ENCODE measurements at places on chromosomes 6 and 20. TPM values are rescaled to one million over a fixed set of nuclear protein-coding genes. Genes with fewer than 3 reads are reported as not detected.
A peak's percentile ranks its signal among the peaks of the same experiment; 100 is the strongest.

- no peak for DNase-seq
Measured at GRCh38 chr6:7201732-7202541, 94.2 kb downstream of the RREB1 start.

TMEM30A gene
- 62.1 TPM for total RNA-seq

DNA sequence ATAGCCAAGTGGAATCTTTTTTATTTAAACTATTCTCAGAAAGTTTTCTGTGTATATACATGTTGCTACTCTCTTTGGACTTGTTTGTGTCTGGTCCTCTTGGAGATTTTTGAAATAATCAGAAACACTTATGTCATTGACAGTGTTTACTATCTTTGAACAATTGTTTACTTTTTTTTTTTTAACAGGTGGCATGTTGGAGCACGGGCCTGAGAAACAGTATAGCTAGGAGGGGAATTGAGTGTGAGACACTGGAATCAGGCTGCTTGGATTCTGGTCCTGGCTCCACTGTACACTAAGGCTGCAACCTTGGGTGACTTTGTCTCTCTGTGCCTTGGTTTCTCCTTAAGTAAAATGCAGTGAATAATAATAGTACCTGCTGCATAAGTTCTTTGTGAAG lies 279.6 kb downstream of the PRL start:
- no peak for DNase-seq

EPHA7 gene
- 5.7 TPM for total RNA-seq

- DNase-seq: no peak
Measured at GRCh38 chr20:63007646-63008488, 1.1 kb upstream of the BHLHE23 start.

DNA sequence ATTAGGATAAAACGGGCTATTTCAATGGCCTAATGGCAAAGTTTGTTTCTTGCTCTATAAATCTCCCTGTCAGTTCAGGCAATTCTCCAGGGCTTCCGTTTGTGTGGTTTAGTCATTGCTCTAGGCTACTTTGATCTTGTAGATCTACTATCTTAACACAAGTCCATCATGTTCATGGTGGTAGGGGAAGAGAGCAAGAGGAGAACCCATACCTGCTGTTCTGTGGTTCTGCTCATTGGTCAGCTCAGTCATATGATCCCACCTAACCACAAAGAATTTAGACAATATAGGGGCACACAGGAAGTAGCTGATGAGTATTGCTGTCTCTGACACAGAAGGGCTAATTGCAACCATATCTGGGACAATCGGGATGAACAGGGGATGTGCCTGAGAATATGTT lies 4.9 kb upstream of the DEK start:
- no peak for DNase-seq

KCNQ5 gene
- total RNA-seq: 24.1 TPM

GHRH gene
- not detected for total RNA-seq

DNA sequence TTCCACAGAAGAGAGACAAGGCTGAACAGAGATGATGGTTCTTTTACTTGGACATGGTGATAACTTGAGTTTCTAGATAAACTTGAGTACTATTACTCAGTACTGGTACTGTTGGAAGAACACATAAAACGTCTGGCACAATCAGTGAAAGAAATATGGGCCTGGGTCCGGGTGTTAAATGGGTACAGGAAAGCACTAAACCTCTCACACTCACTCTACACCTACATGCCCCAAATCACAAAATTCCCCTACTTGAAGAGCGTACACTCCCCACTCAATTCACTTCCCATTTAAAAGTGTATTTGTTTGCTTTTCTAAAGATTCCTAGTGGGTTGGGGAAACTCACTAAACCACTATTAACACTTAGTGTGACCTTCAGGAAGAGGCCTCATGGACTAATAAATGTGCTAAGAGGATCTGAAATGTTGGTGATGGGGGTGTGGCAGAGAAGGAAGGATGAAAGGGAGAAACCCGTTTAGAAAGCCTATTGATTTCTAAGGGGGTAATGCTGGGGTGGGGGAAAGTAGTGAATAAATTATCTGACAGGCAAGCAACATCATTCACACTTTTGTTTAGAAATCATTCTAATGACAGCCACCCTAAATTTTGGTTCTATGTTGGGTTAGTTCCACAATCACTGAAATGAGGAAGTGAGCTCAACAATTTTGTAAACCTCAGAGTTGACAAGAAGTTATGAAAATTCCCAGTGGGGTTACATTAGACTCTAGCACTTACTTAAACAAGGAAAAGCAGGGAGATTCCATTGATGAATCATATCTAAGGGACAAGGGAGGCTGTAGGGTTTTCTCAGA lies 222.6 kb upstream of the MARCKS start:
- DNase-seq: no peak

DNA sequence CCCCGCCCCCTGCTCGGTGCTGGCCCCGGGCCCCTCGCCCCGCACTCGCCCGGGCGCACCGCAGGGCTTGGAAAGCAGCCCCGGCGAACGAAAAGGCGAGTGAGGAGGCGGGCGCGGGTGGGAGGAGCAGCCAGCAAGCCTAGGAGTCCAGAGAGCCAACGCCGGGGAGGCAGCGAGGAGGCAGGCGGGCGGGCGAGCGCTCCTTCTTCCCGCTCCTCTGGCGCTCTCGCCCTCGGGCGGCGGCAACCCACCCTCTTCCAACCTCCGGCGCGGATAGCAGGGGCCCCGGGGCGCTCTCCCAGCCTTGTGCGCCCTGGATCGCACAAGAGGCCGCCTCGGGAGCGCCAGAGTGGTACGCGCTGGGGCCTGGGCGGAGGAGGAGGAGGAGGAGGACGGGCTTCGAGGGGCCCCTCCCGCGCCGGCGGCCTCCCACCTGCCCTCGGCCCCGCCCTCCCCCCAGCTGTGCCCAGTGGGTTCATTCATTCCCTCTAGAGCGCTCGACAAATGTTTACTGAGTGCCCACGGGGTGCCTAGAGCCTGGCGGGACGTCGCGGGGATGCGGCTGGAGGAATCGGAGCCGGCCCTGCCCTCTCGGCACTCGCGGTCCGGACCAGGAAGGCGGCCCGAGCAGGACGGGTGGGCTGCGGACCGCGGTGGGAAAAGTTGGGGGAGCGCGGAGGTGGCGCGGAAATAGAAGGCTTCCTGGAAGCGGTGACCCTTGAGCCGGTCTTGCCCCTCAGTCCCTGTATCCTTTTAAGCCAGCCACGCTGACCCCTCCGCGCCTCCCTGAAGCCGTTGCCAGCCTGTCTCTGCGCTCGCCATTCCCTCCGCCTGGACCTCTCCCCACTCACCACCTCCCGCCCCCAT lies at the start of gene BMP7:
Gene BMP7 (minus strand): TSS at position 351 of the 867 bp plus-strand sequence. CDS start 519 bp downstream, outside the sequence.
- peak; percentile 31 for DNase-seq

RRAGD gene
- 165 TPM for total RNA-seq

SLC22A2 gene
- total RNA-seq: not detected

GRCh38 chr6:297571-298232 lies 5.4 kb downstream of the DUSP22 start:
- DNase-seq: no peak

DNA sequence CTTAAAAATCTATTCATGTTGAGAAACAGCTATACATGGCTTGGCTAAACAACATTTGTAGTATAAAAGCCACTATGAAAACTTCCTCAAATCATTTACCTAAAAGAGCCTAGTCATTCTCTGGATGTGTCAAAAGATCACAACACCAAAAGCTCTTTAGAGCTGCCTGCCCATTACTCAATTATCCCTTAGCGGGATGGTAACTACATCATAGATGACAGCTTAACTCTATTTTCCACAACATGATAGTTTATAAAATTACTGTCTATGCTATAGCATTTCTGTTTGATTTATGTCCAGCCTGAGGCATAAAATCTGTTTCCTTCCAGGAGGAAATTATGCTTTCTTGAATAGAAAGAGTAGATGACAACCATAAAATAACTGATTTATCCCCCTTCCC lies 777.6 kb upstream of the HS3ST5 start:
- DNase-seq: no peak

PLAGL2 gene
- total RNA-seq: 4.1 TPM

GRCh38 chr6:17013701-17014100 lies 88.1 kb upstream of the STMND1 start:
- no peak for DNase-seq

- DNase-seq: no peak
Measured at GRCh38 chr6:19538096-19538495, 299.1 kb upstream of the ID4 start.

ETV7 gene
- total RNA-seq: not detected

DNA sequence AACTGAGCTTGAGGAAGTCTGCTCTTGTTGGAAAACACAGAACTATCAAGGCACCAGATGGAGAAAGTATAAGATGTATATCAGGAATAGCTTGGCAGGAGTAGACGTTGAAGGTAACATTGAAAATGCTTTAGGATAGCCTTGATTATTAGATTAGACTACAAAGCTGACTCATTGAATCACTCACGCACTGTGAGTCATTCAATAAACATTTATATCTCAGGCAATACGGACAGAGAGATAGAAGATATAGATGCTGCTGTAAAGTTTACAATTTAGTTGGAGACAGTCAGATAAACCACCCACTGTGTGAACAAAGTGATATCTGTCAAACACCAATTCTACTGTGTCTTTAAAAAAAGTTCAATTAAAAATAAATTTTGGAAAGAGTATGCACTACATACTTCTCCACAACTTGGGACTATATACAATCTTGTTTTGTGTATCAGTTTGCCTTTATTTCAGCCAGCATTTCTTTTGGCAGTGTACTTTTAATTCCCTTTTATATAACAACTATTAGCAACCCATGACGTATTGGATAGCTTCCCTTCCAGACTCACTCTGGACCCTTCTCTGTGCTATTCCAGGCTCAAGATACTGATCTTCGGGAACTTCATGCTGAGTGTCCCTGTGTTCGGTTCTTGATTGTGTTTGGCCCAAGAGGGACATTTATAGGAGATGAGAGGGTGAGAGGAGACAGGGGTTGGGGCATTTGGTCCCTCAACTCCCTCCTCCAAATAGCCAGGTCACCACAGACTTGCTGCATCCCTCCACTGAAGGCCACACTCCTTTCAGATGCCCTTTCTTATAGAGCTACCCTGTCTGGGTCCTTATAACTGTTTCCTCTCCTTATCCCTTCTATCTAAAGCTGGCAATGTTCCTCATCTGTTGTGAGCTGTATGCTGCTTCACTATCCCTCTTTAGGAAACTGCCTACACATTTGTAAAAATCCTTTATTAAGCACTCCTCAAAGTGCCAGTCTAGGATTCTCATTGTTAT lies 176.6 kb upstream of the PTPRK start:
- DNase-seq: no peak

PSORS1C1 gene
- total RNA-seq: not detected

Measured in SK-MEL-5 (cell line).